Activated CD4-positive, alpha-beta memory T cell treated with anti-CD3 and anti-CD28 coated beads for 36 hours (primary cell): ENCODE measurements at places on chromosomes 6 and 20.
A peak's percentile ranks its signal among the peaks of the same experiment; 100 is the strongest.

DNA sequence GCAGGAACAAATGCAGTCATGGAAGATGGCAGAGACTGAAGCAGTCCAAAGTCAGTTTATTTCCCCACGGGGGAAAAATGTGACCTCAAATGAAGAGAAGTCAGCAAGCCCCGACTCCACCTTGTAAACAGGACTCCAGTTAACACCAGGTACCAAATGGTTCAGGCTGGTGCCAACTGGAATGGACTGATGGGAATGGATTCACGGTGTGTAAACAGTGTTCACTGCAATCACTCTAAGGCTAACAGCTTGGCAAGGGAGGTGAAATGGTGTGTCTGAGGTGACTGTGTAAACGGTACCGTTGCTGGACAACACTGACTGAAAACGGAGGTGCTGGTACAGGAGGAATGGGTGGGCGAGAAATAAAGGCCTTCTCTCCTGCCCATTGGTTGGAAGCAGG, 12.0 kb downstream of the PLAGL2 start:
- DNase-seq: no peak

GRCh38 chr6:35139470-35139869, 1.7 kb downstream of the TCP11 start:
- no peak for DNase-seq

GRCh38 chr6:85551264-85551663, 42.4 kb downstream of the SNX14 start:
- DNase-seq: no peak

DNA sequence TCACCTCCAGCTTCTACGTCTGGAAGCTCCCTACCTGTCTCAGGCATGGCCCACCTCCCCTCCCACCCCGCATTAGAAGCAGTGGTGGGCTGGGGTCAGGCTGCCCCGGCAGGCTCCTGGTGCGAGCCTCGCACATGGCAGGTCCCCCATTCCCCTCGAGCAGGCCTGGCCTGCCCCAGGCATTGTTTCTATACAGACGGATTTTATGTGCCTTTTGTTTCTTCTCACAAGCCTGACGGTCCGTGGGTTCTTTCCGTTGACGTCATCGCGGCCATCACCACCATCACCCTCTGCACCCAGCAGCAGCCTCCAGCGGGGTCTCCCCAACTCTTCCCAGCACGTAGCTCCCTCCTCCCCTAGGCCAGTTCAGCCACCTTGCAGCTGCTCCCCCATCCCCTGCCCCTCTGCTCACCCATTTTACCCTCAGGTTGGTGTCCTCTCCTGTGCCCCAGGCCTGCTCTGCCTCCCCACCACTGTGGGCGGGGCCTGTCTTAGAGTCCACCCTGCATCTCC, 4.6 kb downstream of the CST7 start:
- no peak for DNase-seq

- no peak for DNase-seq
Measured at GRCh38 chr6:130927305-130927704, 100.1 kb downstream of the SMLR1 start.

GRCh38 chr20:62531046-62531838, 55.4 kb upstream of the GATA5 start:
- no peak for DNase-seq

DNA sequence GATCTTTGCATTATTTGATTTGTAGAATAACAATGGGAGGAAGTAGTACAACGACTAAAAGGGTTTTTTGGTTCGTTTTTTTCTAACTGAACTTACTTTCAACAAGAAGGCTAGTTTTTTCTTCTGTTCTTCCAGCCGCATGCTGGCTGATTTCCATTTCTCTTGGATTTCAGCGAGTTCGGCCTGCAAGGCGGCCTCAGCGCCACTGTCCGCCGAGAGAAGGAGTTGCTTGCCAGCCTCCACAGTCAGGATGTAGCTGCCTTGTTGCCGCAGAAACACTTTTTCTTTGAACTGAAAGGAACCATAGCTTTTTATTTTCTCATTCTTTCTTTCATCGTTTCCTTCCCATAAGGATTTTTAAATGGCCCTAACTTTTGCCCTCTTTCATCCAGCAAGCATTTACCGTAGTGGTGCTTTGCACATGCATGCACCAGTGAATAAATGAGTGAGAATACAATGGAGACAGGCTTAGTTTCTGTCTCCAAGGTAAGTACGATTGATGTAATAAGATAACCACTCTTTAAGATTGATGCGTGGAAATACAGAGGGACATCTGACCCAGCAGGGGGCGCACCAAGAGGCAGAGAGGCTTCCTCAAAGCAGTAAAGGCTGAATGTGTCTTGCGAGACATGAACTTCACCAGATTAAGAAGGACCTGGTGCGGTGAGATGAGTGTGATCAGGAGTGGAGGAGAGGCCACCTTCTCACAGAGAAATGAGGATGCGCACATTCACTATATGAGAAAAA, 398.8 kb downstream of the ESR1 start:
- peak; percentile 64 for DNase-seq

DNA sequence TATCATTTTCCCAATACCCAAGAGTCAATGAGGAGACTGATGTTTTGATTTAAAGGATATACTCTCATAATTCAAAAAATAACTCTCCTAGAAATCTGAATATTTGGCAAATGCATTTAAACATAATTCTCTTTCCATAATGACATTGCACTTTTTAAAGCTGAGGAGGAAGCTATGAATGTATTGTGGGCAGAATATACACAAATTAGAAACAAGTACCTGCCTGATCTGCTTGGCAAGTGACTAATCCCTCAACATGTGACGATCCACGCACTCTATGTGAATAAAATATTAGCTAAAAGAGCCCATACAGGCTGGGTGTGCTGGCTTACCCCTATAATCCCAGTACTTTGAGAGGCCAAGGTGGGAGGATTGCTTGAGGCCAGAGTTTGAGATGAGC, 88.3 kb upstream of the CCDC28A start:
- DNase-seq: no peak

GRCh38 chr6:153059311-153059710, 56.8 kb upstream of the MTRF1L start:
- DNase-seq: no peak

DNA sequence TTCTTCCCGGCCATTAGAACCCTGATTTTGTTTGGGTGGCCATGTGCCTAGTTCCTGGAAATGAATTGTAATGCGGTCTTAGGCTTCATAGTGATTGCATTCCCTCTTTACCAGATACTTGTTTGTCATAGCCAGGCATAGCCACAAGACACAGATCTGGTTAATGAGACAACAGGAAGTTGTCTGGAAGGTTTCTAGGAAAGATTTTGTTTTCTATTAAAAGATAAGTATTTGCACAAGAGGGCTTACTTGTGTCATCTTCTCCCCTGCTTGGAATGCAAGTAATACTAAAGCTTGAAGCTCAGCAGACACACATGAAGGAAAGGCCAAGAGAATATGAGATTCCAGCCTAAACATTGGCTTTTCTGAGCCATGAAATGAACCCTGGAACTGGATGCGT, 12.9 kb downstream of the FARS2 start:
- no peak for DNase-seq

DNA sequence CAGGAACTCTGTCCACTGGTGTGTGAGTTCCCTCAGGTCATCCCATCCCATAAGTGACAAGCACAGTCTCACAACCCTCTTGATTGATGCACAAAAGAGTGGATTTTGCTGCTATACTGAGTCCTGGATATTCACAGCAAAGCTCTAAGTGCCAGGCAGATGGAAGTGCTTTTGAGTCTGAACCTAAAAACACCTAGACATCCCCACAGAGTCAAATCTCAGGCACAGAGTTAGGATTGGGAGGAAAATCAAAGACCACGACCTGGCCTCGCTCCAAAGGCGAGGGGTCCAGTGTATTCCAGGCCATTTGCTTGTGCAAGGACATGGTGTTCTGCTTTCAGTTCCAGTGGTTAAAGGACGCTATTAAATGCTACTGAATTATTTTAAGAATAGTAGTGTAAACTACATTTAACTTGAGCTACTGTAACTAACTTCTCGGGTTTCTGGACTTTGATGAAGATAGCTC, 56.8 kb downstream of the RREB1 start:
- DNase-seq: no peak

DNA sequence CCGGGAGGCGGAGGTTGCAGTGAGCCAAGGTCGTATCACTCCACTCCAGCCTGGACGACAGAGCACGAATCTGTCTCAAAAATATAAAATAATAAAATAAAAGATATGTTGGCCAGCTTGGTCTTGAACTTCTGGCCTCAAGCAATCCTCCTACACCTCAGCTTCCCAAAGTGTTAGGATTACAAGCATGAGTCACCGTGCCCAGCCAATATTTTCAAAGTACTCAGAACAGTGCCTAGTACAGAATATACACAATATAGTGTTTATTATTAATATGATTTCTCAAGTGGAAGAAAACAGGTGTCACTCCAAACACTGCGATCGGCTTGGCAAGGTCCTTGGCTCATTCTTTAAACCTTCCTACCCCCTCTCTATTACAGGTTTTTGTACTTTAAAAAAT, 3.1 kb downstream of the FAM210B start:
- no peak for DNase-seq

DNA sequence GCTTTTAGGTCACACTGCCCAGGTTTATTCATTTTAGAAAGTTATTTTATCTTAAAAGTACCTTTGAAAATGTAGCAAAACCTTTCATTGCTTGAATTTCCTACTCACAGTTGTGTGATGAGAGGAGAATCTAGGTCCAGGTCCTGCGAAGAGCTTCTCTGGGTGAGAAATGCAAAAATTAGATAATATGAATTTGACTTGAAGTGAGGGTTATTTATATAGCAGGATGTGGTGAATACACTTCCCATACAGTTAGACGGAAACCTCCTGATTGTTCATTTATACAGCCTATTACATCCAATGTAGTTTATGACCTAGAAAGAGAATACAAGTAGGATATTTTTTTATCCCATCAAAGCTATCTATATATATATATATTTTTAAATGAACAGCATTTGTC, 30.5 kb downstream of the CDKAL1 start:
- DNase-seq: no peak

DNA sequence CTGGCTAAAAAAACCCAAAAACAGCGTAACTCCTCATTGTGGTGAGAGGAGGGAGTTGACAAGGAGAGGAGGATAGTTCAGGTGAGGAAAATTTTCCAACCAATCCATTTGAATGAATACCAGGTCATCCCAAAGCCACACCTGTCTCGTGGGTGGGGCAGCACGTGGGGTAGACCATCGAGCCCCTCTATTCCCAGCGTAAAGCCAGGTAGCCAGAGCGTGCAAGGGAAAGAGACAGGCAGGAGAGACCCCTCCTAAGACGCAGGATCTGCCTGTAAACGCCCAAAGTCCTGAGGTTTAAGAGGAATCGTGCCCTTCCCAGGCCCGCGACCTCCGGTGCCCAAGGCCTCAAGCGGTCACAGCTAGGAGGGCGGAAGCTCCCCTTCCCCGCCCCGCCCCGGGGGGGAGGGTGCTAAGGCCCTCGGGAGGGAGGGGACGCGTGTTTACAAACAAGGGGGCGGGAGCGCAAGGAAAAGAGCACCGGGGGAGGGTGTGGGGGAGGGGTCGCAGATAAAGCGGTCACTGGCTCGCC, 712 bp downstream of the RXRB start:
- DNase-seq: peak; percentile 84

DNA sequence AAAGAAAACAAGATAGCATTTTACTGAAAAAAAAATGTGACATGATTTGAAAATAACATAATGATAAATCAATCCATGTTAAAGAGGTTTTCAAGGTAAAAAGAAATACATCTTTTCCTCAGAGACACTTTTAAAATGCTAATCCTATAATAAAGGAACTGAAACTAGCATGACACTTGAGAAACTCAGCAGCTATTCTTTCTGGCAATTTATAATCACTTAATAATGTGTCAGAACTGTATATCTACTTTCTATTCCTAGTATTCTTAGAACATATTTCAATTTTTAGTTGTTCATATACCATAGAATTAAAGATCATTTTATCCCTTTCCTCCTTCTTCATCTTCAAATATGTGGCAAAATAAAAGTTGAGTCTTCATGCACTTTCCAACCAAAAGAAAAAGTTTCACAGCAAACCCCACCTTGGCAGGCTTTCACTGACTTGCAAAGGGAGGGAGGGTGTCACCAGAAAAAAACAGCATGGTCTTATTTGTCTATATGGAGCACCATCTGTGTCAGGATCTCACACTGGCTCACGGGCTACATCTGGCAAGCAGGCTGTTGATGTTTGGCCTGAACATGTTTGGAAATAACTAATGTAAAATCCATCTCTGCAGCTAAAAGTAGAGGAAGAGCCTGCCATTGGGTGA, 48.5 kb downstream of the FHL5 start:
- no peak for DNase-seq

GRCh38 chr20:20426655-20426907, 58.7 kb downstream of the INSM1 start:
- DNase-seq: peak; percentile 31

DNA sequence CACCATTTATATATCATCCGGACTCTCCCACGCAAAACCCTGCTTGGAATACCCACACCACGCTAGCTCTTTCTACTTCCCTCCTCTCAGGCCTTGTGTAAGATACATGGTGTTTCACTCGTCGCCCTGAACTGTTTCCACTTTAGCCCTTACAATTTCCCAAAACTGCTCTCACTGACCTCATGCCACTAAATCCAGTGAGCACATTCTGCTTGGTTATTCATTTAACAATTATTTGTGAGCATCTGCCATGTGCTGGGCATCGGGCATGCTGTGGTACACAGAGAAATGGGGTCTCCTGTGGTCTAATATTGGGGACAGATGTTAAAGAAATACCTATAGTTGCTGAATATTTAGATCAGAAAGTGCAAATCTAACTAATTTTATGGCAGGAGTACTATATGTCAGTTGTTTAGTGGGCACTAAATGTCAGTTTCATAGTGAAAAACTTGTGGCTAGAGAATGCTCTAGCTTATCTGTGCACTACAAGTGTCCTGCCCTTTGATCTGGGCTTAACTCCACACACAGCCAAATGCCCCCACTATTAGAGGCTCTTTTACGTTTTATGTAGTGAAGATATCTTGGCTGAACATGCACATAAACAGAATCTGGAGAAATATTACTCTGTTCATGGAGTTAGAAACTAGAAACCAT, 41.0 kb downstream of the PLEKHG1 start:
- DNase-seq: no peak

DNA sequence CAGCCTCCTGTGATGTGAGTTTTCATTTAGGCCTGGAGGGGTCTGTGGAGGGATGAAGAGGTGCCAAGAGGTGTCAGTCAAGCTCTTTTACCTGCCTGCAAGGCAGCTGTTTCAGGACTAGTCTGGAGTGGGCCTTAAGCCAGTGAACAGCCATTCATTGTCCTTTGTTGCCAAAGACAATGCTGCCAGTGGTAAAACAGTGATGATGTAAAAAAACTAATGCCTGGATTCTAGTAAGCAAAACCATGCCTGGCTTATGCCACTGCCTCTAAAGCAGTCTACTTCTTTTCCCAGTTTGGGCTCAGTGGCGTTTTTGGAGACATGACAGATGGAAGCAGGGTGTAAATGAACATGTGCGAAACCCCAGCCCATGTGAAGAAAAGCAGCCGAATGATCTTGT, 93.5 kb upstream of the KCNK16 start:
- DNase-seq: no peak

GRCh38 chr6:37059344-37060194, 54.1 kb downstream of the FGD2 start:
- DNase-seq: peak; percentile 43

GRCh38 chr6:90611543-90612312, 24.9 kb upstream of the MAP3K7 start:
- no peak for DNase-seq
